Activated CD8-positive, alpha-beta memory T cell treated with anti-CD3 and anti-CD28 coated beads for 24 hours (primary cell): ENCODE measurements at places on chromosomes 5 and 9.

DNA sequence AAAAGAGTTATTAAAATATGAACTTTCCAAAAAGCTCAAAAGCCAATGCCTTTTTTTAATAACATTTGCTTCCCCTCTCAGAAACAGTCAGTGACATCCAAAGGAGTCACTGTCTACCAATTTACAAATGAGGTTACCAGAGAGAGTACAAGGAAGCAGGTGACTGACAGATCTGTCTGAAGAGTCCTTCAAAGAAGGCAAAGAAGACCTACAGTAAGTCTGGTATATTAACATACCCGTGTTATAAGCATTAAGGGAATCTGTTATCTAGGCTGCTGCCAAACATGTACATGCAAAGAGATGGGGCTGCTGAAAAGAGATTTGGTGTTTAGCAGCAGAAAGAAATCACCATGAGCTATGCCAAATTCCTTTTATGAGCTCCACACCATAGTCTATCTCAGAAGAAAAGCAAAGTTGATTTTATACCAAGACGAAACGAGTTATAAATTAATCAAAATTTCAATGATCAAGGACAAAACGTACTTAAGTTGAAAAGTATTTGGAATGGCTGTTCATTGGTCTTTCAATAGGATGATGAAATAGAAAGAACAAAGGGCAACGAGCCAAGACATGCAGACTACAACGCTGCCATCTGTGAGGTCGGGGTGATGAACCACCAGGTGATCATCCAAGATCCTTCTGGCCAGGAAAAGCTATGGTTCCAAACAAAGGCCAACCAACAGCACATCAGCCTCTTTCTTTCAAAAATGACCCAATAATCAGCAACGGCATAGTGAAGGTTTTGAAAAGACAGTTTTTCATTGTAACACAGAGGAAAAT, 8.1 kb downstream of the PRELID2 start:
- DNase-seq, result no peak

GRCh38 chr9:100167915-100168654, 69.0 kb downstream of the INVS start:
- DNase-seq, result no peak

DNA sequence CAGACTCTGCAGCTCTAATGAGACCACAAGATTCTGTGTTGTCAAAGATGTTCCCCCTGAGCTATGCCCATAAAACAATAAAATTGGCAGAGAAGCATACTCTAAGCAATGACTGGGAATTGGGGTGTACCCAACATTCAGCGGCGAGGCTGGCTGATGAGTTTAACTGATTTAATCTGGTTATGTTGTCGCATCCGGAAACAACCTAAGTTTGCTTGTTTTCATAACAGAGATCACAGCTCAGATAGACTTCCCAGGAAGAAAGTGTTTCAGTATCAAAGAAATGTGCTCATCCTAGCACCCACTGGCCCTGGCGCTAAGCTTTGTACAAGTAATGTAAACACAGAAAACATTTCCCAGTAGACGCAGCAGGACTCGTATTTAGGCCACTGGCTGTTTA, 7.4 kb downstream of the SEMA5A start:
- no peak for DNase-seq

GRCh38 chr9:130432796-130433167, 12.0 kb upstream of the ASS1 start:
- DNase-seq, result no peak

DNA sequence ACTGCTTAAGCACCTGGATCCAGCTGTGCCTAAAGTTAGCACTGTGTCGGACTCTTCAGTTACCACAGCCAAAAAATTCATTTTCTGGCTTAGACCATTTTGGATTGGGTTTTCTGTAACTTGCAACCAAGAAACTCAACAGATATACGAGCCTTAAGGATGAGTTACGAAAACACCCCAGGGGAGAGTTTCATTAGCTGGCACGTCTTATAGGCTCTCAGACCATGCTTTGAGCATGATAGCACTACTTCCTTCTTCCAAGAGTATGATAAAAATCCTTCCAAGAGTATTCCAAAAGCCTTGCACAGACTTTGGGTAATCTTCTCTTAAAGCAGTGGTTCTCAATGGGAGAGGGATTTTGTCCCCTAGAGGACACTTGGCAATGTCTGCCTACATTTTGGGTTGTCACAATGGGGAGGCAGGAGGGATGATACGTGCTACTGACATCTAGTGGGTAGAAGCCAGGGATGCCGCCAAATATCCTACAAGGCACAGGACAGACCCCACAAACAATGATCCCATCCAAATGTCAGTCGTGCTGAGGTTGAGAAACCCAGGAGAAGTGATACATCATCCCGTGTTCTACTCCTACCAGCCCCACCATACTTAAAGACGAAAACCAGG, 64.8 kb downstream of the SMIM23 start:
- no peak for DNase-seq

DNA sequence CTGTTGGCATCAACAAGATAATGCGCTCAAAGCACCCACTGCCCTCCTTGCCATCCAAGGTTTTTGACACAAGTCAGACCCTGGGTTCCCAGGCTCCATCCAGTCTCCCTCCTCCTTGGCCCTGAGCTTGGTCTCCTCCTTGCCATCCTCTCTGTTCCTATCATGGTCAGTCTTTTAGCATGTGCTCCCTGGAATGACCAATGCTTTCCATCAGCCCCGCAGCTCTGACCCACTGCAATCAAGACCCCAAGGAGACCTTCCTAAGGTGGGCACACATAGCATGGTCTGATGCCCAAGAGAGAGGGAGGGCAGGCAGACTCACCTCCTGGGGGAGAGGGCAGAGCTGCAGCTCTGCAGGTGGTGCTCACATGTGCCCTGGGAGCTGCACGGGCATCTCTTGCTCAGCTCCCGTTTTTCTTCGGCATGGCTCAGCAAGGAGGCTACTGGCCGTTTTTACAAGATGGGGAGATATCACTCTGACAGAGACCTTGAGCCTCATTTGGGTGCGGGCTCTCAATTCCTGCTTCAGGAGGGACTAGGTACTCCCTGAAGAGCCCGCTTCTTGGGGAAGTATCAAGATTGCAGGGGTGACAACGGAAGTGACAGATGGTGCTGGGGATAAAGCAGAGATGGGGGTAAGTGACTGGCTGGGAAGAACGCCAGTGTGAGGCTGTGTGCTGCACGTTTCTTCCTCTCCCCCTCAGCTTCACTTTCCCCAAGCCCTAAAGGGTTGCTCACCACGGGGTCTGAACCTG, 3.3 kb downstream of the SEPTIN8 start:
- no peak for DNase-seq

DNA sequence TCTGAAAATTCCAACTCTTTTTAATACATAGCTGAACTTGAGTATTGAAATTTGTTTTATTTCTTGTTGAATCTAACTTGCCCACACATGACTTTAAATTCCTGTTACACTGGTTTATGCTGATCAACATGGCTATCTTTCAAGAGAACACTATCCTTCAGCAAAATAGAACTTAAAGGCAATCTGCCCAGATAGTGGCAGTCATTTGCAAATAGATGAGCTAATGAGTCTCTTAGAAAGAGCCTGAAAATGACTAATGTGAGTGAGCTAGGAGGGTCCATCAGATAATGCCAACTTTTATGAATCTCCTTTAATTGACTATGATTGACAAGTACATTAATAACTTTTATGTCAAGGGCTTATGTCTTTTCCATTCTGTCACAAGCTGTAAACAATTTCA, 1360.8 kb upstream of the C9orf72 start:
- no peak for DNase-seq

GRCh38 chr5:124876983-124877382, 130.5 kb upstream of the ZNF608 start:
- no peak for DNase-seq

DNA sequence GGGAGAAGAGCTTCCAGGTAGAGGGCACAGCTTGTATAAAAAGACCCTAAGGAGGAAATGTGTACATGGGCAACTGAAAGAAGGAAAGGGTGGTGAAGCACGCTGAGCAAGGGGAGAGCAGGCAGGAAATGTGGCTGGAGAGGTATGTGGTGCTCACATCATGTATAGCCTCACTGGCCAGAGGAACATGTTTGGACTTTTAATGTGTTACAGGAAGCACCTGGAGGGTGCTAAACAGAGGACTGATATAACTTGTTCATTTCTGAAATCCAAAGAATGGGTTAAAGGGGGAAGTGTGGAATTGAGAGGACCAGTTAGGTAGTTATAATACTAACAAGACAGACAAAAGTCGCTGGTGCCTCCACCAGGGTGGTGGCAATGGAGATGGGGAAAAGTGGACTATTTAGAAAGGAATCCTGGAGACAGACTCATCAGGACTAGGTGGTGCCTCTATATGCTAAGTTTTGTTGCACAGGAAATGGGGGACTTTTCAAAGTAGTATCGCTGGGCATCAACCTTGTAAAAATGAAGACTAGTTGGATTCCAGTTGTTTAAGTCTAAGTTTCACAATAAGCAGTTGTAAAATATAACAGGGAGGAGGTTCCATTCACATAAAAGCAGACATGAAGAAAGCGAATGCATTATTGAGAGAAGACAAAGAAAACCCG, 63.1 kb upstream of the CD180 start:
- DNase-seq, result no peak

- DNase-seq, result no peak
Measured at GRCh38 chr5:83331842-83332241, 139.7 kb upstream of the VCAN start.

GRCh38 chr9:80968611-80969010, 720.7 kb downstream of the TLE1 start:
- DNase-seq, result no peak

- DNase-seq, result no peak
Measured at GRCh38 chr9:14706530-14707140, 13.4 kb upstream of the ZDHHC21 start.

DNA sequence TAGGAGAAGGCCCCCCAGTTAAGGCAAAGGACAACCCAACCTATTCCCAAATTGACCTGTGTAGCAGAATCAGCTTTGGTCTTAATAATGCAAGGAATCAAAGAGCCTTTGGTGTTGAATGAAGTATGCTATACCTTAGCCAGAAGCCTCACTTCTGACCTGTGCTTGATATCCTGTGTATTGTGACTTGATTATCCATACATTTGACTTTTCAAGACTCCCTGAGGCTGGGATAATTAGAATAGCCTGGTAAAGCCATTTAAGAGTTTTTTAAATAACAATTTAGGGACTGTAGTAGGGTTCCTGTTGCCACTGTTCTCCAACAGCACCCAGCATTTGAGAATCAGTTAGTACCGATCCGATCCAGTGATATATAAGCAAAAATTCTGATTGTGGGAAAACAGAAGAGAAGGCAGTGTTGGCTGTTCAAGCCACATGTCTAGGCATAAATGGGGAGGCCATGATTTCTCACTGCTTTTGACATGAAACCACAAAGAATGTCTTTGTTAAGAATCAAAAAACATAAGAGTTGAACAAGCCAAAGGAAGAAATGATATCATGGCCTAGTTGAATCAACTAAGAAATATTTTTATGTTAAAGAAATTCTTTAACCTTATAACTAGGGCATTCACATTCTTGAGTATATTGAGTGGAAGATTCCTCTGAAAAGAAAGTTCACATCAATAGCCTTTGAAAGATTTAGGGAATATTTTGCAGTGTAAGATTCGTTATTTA, 98.9 kb downstream of the F2RL2 start:
- no peak for DNase-seq

DNA sequence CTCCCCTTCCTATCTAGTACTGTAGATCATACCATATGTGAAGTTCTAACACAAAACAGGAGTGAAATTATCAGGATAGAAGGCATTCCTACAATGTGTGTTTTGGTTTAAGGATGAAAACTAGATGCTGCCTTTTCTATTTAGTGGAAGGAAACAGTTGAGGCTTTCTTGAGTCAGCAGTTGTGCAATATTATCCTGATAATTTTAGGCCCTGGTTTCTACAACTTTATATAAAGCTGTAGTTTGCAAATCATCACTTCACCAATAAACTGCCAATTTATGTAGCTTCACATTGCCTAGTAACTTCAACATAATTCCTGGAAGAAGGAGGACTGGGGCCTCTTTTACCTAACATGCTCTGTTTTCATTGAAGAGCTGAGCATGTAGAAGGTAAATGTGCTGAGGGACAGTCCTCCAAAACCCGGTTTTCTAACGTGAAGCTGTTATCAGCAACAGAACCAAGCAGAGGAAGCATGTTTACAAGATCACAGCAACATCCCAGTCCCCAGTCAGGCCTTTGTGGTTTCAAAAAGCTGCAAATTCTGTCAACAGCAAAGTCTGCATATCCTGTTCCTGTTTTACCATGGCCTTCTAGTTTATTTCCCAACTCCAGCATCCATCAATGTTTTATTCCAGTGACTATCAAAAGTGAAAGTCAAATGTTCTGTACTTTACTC, 513.4 kb upstream of the MEF2C start:
- no peak for DNase-seq

- no peak for DNase-seq
Measured at GRCh38 chr9:86600291-86600690, 246.1 kb upstream of the TUT7 start.

GRCh38 chr5:125154301-125155110, 408.1 kb upstream of the ZNF608 start:
- no peak for DNase-seq

GRCh38 chr5:107223066-107223465, 447.7 kb downstream of the EFNA5 start:
- no peak for DNase-seq

GRCh38 chr5:54529565-54529964, 12.0 kb downstream of the SNX18 start:
- DNase-seq, result no peak

DNA sequence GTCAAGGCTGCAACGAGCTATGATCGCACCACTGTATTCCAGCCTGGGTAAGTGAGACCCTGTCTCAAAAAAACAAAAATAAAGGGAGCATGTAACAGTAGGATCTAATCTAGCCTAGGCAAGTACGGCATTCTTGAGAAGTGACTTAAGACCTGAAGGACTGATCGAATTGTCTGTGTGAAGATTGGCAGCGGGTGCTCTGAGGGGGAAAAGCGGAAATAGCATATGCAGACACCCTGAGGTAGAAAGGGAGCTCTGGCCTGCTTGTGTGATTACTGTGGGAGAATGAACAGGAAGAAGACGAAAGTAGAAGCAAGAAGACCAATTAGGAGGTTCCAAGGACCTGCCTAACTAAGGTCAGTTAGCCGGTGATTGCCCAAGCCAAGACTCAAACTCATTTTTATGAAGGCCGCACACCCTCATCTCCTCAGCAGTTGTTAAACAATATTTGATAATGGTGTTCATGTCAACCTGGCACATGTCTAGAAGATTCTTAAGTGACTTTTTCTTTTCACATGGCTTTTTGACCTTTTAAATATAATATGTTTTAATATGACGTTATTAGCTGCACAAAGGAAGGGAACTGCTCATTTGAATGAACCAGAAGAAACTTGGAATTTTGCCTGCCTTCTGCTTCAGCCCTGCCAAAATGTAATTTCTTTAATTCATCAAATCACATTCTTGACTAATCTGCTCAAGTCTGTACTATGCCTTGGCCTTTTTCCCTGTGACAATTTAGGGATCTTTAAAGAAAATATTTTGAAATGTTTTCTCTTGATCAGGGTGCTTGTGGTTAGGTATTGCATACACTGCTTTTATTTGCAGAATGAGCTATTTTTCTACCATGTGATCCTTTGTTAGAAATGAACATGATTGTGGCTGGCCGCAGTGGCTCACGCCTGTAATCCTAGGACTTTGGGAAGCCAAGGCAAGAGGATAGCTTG, 289.2 kb upstream of the DMRT1 start:
- DNase-seq, result no peak
